Vagina (tissue), 2 donors: ENCODE measurements at places on chromosomes 4 and X.

- no peak for DNase-seq
Measured at GRCh38 chrX:805103-805670, 174.6 kb downstream of the SHOX start.

DNA sequence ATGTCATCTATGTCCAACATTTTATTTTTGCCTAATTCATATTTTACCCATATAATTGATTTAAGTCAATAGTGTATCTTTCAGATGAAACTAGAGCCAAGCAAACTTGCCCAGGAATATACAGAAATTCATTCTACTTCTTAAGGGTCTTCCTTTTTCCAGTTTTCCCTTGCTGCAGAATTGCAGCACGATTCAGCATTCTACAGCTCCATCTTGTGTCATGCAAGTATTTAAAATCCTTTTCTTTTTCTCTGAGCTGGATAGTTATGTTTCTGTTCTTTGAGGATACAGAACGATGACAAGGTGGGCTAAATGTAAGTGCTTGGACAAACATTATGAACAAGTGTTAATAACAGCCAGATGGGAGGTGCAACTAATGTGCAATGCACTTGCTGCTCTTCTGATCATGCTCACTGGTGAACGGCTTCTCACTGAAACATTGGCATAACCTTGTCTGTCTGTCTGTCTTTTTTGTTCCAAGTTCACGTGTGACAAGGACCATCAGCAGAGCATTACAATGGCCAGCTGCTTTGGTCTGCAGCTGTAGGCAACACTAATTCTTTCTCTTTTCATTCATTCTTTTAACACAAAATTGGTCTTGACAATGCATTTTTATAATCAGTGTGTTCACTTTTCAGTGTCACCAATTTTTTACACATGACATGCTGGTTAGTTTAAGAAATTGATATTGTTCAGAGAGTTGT is 1821.7 kb downstream of the ARAP2 start:
- no peak for DNase-seq

GRCh38 chr4:35541888-35542213 is 702.5 kb downstream of the ARAP2 start:
- no peak for DNase-seq

GRCh38 chr4:105622269-105622668 is 69.8 kb downstream of the ARHGEF38 start:
- no peak for DNase-seq

DNA sequence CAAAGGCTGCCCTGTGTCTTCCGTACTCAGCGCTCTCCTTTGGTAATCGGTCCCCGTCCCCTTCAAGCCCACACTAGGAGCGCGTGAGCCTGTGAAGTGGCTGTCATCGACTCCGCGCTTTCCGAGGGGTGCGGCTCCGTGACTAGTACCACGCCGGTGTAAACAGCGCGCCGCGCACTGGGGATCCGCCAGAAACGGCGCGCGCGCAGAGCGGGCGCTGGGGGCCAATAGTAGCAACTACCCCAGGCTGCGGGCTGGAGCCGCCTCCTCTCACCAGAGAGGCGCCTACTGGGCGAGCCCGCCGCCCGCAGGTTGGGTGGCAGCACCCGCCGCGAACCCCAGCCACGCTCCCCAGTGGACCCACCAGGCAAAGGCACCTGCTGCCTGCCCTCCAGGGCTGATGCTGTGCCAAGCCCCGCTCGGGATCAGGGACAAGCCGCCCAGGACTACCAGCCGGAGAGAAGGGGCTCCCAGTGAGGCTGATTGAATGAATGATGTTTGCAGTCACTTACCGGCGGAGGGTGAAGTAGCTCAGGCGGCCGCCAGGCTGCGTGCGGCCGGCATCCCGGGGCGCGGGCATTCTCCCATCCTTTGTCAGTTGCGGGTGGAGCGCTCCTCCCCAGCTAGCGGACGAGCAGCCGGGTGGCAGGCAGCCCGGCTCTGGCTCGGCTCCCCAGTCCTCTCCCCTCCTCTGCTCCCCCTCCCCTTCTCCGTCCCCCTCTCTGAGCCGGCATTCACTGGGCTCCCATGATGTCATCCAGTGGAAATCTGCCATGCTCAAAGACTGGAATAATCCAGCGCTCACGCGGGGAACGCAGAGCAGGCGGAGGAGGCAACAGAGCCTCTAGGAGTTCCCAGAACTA is 370.3 kb upstream of the SMIM31 start:
- no peak for DNase-seq

DNA sequence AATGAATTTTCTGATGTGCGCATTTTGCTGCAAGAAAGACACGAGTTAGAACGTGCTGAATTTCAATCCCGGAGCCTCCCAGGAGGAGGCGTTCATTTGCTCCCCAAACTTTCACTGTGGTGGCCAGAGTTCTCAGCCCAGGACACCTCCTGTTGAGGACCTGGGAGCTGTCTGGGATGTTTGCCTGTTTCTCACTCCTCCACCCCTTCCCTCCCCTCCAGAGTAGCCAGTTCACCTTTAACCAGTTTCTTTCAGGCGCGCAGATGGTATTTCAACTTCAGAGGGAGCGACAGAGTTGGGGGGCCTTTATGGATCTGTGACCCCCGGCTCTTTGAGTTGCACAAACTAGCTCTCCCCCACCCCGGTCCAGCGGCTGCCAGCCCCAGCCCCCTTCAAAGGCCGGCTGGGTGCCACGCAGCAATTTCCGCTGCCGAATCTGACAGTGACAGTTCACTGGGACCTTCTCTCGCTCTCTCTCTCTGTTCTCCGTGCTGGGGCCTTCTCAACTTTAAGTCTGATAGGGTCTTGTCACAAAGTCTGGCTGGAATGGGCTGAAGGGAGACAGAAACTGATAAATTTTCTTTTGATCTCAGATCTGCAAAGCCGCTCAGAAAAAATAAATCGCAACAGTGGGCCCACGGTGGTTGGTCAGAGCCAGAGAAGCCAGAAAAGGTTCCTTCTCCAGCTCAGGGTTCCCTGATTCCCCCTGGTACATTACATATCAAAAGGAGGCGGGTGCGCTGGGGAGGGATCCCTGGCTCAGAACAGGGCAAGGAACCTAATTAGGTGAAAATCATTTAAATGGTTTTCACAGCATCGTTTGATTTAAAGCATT is 100.0 kb upstream of the STX18 start:
- DNase-seq: no peak

DNA sequence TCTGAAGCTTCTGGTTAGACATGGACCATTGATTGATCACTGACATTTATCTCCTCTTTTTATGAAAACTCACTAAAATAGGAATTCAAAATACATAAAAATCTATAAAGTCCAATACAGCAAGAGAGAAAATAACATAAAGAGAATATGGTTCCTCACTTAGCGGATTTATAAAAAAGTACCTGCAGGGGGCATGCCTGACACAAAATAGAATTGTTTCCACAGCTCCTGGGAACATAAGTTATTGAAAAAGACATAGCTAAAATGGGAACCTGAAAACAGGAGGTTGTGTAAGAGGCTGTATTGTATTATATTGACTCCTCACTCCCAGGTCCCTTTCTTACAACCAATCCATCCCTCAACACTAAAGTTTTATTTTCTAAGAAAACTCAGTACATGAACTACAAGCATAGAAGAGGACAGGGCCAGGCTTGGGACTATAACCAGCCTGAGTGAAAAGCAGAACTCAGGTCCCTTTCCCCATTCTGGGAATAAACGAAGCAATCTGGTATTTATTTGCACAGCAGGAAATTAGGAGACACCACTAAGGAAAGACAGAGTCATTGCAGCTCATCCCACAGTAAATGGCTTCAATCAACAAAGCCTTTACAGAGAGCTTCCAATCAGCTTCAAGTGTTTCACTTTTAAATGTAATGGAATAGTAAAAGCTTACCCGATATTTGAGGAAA is 121.1 kb upstream of the NDST4 start:
- no peak for DNase-seq

- DNase-seq: no peak
Measured at GRCh38 chr4:185134307-185134869, 8.7 kb upstream of the SLC25A4 start.

DNA sequence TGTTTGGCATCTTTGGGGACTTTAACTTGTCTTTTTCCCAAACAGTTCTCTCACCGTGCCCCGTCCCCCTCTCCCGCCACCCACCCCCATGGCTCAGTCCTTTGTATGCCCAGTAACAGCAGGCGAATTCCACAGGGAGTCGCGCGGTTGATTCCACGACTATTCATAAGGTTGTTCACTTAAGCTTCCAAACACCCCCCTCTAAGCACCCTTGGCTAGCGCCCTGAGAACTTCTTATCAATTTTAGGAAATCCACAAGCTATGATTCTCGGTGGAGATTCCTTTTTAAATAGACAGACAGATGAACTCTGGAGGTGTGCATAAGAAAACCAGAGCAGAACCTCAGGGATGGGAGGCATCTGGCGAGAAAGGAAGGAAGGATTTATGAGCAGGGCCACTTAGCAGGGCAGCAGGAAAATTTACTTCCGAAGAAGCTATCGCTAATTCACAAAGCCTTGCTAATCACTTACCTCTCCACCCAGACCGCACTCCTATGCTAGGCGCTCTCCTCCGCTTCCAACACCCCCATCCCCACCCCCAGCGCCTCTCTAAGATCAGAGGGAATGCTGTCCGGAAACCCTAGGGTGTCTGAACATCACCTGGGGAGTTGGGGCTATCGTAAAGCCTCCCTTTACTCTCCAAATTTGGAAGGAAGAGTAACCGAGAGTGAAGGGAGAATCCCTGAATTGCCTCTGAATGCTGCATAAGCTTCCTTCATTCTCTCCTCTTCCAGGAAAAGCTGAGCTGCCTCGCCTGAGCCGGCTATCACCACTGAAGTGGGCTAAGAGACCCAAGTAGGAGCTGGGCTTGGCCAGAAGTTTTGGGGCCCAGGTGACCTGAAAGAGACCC is 1.7 kb downstream of the UNC5C start:
- no peak for DNase-seq

GRCh38 chr4:116824172-116824571 is 261.2 kb downstream of the TRAM1L1 start:
- no peak for DNase-seq

- no peak for DNase-seq
Measured at GRCh38 chr4:102263024-102263787, 82.1 kb downstream of the SLC39A8 start.

GRCh38 chrX:31233941-31234496 is 162.2 kb upstream of the FTHL17 start:
- DNase-seq: no peak

DNA sequence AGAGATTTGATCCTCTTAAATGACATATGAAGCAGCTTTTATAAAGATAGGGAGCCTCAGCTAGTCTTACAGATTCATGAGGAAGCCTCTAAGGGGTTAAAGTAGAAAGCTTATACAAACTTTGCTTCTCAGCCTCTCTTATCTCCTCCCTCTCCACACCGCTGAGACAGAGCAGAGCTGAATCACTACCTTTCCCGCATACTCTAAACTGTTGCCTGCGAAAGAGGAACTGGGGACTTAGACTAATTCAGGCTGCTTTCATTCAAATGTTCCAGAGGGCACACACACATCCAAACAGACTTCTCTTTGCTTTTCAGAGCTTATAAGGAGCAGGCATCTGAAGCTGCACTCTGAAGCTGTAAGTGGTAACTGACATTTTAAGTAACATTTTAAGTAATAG is at the start of gene SERTM2:
TSS of gene SERTM2 (plus strand) at position 169 of the 400 bp plus-strand sequence. CDS start 7,213 bp downstream, outside the sequence.
- DNase-seq: no peak

GRCh38 chr4:1458581-1458980 is 52.3 kb upstream of the NKX1-1 start:
- DNase-seq: no peak

DNA sequence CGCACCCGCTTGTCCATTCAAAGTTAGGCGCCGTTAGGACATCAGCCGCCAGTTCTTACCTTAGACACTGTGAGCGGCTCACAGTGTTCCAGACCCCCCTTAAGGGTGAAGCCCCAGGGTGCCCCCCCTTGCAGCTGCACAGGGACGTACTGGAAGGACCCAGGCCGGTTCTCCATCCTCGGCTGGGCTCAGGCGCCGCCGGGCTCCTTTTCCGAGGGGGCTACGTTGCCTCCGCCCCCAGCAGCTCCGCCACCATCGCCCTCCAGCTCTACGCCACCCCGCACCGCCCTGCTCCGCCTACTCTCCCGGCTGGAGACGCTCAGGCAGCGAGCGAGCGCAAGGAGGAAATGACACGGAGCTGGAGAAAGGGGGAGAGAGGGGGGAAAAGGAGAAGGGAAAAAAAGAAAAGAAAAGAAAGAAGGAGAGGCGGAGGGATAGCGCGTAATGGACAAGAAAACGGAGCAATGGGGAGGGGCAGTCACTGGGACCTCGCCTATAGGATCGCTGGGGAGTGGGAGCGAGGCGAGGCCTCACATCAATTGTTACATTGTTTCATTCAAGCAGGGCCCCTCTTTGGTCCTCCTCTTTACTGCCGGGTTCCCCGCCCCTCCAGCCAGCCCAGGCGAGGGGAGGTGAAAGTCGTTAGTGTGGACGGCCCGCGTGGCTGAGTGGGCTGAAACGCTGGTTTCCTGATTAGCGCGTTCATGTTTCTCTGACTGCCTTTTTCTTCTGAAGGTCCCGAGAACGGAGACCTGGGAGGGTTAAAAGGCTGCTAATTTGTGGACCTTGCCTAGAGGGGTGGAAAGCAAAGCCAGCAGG is at the start of gene SHROOM4:
TSS of gene SHROOM4 (minus strand) at position 352 of the 819 bp plus-strand sequence. CDS start at position 176, 176 bp downstream.
- no peak for DNase-seq

DNA sequence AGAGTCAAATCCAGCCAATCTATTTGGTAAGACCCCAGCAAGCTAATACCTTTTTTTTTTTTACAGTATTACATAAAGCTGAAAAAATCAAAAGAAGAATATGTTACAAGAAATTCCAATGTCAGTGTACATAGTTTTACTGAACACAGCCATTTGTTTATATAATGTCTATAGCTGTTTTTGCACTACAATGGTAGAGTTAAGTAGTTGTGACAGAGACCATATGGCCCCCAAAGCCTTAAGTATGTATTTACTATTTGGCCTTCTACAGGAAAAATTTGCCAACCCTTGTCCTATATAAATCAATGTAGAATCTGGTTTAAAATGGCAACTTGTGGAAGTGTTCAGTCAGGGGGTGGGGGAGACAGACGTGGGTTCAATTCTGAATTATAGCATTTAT is 60.7 kb downstream of the ANTXR2 start:
- DNase-seq: no peak

- no peak for DNase-seq
Measured at GRCh38 chr4:151952137-151952536, 191.3 kb upstream of the GATB start.

DNA sequence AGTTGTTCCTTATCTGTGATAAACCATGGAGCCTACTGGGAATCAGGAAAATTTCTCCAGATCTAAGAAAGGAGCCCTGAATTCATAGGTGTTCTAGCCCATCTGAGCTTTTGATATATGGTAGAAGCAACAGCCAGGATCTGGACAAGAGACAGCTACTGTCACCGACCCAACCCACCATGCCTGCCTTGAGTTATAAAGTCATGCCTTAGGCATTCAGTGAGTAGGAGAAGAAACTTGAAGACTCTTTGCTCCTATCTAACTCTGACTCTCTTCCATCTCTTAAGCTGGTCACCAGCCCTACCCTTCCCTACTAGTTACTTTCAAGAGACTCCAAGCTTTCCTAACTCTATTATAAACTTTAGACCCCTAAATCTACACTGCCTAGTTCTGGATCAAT is 83.9 kb upstream of the FAM9B start:
- no peak for DNase-seq

GRCh38 chr4:7295911-7296660 is 103.7 kb downstream of the SORCS2 start:
- no peak for DNase-seq
